Activated T-cell treated with anti-CD3 and anti-CD28 coated beads for 48 hours (primary cell): ENCODE measurements at places on chromosomes 7 and 10.

- no peak for DNase-seq
Observed at GRCh38 chr10:47147186-47147585, 152.8 kb upstream of the GDF10 start.

DNA sequence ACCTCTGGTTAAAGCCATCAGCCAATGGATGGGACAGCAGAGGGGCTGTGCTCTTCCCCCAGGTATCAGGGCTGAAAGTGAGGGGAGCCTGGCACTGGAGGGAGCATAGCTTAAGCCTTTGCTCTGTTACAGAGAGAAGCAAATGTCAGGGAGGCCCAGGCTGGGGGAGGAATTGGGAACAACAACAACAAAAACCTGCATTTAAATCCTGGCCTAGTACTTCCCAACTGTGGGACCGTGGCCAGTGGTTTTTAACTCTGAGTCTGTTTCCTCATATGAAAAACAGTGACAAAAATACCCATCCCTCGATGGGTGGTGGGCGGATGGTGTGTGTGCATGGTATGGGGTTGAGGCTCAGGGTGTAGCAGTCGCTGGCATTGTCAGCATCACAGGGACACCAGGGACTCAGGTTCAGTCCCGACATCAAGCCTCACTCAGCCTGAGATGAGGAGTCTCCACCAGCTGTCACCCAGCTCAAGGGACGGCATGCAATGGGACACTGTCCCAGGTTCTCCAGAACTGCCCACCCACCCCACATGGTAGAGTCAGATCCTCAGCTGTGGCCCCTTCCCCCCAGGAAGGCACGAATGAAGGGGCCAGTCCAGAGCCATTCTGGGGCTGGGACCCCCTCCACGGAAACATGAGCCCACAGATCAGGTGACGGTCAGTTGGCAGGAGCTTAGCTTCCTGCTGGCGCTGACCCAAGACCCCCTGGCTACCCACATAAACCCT lies 74.5 kb downstream of the AFAP1L2 start:
- no peak for DNase-seq

DNA sequence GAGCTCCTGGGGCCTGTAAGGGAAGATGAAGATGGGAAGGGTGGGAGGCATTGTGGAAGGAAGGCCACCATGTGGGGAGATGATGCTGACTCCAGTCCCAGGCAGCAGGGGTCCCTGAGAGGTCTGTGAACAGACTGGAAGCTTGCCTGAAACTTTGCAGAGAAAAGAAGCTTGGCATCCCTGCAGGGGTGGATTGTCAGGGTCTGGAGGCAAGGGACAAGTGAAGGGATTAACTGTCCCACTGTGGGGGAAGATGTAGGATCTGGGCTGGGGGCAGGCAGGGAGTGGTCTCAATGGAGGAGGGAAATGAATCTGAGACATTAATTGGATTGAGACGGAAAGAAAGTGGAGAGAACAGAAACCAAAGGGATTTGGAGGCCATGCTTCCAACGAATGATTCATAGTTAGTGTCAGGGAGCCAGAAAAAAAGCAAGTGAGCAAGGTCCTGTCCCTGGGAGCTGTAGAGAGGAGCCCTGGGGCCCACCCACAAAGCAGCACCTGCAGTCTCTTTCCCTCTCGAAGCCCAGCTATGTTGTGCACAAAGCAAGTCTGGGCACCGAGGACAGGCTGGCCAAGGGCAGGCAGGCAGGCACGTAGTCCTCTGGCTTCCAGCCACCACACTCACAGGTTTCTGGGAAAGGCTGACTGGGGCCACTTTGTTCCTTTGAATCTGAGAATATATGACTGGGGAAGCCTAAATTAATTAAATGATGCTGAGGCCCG lies 4.7 kb upstream of the SLC18A3 start:
- no peak for DNase-seq

DNA sequence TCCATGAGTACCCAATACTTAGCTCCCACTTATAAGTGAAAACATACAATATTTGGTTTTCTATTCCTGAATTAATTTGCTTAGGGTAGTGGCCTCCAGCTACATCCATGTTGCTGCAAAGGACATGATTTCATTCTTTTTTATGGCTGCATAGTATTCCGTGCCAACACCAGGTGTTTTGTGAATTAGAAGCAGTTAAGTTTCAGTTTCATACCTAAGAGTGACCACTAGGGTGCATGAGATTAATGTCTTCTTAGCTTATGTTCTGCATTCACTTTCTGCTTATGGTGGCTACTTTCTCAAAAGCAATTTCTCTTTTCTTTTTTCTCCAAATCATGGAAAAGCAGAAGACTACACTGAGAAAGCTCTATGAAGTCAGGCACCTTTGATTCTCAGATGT lies 65.1 kb upstream of the VSTM2A start:
- DNase-seq = no peak

DNA sequence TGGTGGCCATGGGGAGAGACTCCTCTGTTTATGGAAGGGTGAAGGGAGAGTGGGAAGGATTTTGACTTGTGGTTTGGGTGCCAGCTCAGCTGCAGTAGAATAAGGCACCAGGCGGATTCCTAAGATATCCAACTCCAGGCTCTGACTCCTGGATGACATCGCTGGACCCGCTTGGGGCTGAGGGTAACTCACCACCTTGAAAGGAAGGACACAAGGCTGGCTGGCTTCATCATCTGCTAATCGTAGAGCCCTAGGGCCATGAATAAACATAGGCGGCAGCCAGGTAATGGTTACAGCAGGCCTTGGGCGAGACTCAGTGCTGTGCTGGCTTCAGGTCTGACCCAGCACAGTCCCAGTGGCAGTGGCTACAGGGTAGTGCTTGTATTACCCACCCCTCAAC lies 16.7 kb upstream of the LIPK start:
- no peak for DNase-seq

DNA sequence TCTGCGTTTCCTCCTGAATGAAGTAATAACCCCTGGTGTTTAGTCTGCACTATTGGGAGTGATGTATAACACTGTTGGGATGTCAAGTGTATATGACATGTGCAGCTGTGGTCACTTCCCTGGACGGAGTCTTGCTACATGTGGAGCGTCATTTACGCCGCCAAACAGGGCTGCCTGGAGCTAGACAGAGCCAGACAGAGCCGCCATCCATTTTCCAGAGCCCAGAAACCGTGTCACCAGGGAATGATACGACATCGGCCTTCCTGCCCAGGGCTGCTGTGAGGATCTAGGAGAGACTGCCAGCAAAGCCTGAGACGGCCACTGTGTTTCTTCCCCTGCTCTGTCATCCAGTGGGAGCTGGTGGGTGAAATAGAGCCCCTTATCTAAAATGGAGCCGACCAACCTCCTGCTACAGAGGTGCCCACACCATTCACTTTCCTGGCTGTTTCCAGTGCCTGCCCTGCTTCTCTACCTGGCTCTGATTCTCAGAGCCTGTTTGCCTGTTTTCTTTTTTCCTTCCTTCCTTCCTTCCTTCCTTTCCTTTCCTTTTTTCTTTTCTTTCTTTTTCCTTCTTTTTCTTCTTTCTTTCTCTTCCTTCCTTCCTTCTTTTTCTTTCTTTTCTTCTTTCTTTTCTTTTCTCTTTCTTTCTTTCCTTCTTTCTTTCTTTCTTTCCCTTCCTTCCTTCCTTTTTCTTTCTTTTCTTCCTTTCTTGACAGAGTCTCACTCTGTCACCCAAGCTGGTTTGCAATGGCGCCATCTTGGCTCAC lies 13.3 kb upstream of the FGFR2 start:
- no peak for DNase-seq
